ENCODE measurements at places on chromosomes 1 and 21. TPM values are rescaled to one million over a fixed set of nuclear protein-coding genes. Genes with fewer than 3 reads are reported as not detected.

Gene RPTN
- total RNA-seq, result not detected

Gene KPRP
- total RNA-seq, result not detected

Gene CSMD2
- total RNA-seq, result not detected

- DNase-seq, result no peak
Observed at GRCh38 chr1:23624440-23624839, 65.1 kb upstream of the ID3 start.

Gene FAM167B
- total RNA-seq, result 0.56 TPM

DNA sequence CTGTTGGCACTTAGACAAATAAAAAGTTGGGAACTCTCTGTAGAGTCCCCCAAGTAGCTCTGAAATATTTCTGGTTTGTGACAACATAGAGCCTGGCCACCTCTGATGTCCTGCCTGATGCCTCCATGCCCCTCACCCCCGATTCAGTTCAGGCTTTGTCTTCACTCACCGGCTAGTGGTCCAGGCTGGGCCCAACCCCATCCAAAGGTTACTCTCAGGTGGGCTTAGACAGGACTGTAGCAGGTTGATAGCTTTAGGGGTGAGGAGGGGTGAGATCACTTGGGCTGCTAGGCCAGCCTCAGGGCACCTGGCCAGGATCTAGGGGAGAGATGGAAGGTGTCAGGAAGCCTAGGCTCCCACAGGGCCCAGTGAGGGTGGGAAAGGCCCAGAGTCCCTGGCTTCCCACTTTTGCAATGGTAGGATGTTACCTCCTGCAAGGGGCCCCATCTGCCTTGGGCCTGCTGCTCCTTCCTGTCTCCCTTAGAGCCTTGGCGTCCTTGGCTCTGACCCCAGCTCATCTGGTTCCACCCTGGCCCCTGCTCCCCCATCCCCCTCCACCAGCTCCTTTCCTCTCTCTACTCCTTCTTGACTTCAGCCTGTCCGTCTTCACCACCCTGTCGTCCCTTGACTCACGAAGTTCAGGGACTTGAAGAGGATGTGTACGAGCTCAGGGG, 6.7 kb downstream of the EPS8L3 start:
- no peak for DNase-seq

GRCh38 chr1:201653233-201653632, 114.3 kb downstream of the NAV1 start:
- DNase-seq, result no peak

GRCh38 chr1:151639466-151639865, 27.6 kb downstream of the SNX27 start:
- no peak for DNase-seq

DNA sequence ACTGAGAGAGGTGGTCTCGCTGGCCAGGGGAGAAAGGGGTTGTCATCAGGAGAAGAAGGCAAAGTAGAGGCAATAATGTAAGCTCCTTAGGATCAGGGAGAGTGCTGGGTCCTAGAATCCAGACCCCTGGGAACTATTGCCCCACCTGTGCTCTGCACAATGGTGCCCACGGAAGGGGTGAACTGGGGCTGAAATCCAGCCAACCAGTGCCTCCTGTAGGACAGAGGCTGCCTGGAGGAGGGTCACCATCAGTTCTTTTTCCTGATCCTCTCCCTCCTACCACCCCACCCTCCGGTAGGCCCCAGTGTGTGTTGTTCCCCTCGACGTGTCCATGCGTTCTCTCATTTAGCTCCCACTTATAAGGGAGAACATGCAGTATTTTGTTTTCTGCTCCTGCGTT, 52.9 kb upstream of the ATP2B4 start:
- DNase-seq, result no peak

DNA sequence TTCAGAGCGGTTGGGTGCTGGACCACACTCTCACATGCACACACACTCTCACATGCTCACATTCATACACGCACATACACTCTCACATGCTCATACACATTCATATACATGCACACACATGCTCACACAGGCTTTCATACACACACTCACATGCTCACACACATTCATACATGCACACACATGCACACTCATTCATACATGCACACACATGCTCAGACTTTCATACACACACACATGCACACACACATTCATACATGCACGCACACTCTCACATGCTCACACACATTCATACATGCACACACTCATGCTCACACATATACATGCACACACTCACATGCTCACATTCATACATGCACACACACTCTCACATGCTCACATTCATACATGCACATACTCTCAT, 6.0 kb upstream of the CD55 start:
- DNase-seq, result no peak

- DNase-seq, result peak; percentile 68
Observed at GRCh38 chr1:87956072-87956471, 627.4 kb downstream of the LMO4 start.

DNA sequence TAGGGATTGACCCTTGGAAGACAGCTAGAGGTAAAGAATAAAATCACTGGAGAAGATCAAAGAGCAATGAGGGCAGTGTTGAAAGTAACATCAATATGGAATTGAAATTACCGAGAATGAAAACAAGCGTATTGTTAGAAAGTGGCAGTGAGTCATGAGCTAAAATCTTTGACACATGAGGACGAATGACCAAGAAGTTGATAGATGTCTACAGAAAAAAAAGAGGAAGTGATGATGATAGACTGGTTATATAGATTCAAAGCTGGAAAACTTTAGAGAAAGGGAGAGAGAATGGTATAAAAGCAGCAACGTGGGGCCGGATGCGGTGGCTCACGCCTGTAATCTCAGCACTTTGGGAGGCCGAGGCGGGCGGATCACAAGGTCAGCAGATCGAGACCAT, 12.5 kb upstream of the DNM3 start:
- no peak for DNase-seq

- peak; percentile 57 for DNase-seq
Observed at GRCh38 chr1:170929835-170930554, 5.3 kb upstream of the MROH9 start.

- no peak for DNase-seq
Observed at GRCh38 chr1:17700945-17701810, 54.0 kb upstream of the ACTL8 start.

GRCh38 chr1:207876131-207876530, 34.8 kb downstream of the CD34 start:
- DNase-seq, result no peak

DNA sequence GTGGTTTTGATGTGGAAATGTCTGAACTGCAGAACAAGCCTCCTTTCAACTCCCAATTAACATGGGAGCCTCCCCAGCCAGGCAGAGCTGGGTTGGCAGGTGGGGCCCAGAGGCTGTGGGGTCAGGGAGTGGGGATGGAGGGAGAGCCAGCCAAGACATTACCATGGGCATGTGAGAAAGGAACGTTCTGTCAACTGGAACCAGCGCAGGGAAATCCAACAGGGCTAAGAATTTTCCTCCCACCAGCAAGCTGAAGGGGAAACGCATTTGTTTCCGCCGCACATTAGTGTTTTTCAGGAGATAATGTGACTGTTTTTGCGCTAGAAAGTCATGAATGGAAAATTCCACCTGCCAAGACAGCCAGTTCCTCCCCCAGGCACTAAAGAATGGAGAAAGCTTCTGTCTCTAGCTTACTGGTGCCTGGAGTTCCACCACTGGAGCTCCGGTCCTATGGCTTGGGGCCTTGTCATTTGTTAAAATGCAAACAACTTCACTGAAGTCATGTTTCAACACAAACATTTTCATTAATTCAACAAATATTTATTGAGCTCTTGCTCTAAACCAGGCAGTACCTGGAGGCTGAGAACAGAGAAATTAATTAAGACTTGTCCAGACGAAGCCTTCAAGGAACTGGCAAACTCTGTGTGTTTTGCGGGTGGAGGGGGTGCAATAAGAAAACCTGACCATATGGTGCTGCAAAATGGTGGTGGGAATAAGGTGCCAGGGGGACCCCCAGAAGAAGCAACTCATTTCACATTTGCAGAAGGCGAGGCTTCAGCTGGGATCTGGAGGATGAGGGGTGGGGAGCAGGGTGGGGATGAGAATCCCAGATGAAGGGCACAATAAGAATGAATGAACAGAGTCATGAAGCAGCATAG, 305.1 kb downstream of the MATN1 start:
- no peak for DNase-seq

Gene SPRR5
- total RNA-seq, result not detected

Gene ELAPOR1
- total RNA-seq, result 1.1 TPM

DNA sequence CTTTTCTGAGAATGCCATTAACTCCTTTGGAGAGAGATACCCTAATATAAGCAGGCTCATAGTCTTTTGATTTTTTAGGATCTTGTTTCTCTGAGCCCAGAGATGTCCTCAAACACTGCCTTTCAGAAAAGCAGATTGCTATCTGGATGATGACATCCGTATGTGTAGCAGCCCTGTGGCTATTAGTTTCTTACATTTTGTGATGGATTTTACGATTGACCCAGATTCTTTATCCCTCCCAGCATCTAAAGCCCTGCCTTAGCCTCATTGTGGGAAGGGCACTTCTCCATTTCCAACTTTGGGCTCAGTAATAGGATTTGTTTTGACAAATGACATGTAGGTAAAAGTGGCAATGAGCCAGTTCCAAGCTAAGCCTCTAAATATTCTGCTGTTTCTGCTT, 300.3 kb downstream of the TTLL7 start:
- no peak for DNase-seq

DNA sequence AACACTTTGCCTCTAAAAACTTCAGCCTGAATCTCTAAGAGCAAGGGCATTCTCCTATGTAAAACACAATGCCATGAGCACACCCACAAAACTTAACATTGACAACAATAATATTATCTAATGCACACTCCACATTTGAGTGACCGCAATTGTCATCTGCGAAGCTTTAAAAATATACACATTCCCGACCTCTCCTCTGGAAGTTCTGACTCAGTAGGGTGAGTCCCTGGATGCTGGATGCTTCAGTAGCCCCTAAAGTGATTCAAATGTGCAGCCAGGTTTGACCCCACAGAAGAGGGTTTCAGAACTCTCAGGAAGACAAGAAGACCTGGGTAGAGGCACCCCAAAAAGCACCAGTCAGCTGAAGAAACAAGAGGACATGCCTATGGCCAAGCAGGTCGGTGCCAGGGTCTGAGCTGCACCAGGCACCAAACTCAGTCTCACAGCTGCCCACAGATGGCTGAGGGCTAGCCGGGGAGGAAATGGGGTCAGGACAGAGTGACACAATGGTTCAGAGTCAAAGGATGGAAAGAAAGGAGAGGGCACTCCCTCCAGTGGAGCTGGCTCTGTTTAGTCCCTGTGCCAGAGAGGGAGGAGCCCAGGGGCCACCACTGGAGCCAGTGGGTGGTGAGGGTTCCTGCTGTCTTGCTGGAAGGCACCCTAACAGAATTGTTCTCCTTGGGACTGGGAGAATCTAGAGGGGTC, 17.4 kb downstream of the PIK3C2B start:
- no peak for DNase-seq

Gene ITLN2
- not detected for total RNA-seq

GRCh38 chr1:185409763-185410528, 92.9 kb upstream of the IVNS1ABP start:
- DNase-seq, result peak; percentile 14

GRCh38 chr21:31500071-31500470, 156.0 kb upstream of the TIAM1 start:
- no peak for DNase-seq

DNA sequence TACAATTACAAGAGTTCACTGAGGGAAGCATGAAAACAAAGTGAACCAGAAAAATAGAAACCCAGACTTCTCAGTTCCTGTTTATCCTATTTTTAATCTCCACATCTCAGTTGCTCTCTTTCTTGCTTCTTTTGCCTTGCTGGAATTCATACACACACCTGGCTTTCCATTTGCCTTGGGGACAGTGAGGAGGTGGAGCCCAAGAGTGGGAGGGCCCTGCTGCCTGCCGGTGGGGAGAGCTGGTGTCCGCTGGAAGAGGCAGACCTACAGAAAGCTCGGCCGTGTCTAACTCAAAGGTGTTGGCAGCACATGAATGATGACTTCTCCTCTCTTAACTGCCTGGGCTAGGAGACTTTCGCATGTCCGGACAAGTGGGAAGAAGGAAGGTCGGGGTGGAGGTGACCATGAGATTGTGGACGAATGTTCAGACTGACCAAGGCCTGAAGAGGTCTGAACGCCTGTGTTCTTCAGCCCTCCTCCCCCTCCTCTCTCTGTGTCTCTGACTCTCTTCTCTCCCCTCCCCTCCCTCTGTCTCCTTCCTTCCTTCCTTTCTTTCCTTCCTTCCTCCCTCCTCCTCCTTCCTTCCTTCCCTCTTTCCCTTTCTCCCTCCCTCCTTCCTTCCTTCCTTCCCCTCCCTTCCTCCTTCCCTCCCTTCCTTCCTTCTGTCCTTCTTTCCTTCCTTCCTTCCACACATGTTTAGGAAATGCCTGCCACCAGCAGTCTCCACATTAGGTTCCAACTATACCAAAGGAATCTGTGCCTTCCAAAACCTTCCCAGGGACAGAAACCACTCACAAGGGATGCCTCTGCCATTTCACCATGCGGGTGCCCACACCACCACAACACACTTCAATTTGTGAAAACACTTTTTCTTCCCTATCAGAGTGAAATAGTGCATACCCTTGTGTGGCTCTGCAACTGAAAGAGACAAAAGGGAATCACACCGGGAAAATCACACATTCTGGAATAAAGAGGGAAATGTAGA, 157.3 kb upstream of the RUNX1 start:
- DNase-seq, result no peak

DNA sequence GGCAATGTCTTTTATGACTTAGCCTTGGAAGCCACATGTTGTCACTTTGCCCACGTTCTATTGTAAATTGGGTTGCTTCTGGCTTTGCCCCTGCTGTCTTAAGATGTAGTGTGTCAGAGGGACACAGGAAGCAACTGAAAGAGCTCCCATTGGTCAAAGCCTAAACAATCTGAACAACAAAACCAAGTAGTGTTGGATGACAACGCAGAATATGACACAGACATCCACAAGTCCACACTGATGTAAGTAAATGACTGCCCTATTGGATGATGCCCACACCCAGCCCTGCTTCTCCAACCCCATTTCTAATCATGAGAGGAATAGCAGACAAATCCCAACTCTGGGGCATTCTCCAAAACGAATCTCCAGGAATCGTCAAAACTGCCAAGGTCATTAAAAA, 50.7 kb downstream of the ELF3 start:
- DNase-seq, result peak; percentile 31

DNA sequence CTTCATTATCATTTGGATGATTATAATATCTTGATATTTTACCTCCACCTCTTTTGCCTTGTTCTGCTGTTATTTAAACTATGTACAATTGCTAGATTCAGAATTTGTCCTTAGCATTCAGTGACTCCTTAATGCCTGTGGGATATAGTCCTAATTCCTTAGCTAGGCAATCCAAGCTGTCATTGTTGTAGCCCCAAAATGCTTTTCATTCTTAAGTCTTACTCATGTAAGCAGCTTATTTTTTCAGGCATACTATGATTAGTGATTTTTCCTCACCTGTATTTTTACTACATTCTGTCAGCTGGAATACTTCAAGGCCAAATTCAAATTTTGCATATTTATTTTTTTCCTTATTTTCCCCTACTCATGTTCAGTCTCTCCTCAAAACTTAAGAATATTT, 13.4 kb downstream of the PKN2 start:
- DNase-seq, result no peak

- DNase-seq, result no peak
Observed at GRCh38 chr1:7220007-7220406, 434.8 kb downstream of the CAMTA1 start.

DNA sequence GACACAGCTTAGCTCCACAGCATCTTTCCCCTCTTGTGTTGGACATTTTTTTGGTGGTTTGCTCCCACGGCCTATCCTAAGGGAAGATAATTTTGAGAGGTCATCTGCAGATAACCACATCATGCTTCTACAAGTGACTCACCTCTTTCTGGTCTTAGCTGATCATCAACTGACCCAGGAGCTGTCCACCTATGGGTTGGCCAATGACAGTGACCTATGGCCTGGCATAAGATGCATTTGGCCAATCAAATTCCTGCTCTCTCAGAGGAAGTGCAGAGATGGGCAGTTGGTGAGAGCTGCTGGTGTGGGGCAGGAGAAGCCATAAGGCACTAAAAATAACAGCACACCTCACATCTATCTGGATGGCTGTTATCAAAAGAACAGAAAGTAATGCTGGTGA, 100.0 kb upstream of the CLDN14 start:
- DNase-seq, result no peak
